Right renal pelvis (tissue), 4 donors: ENCODE measurements at places on chromosomes 2 and 18.

GRCh38 chr2:240604291-240604938 is 17.9 kb downstream of the CAPN10 start:
- DNase-seq = peak; percentile 49

- DNase-seq = peak; percentile 60
These were observed 89.6 kb downstream of the ITGB1BP1 start for GRCh38 chr2:9333591-9334171.

- DNase-seq = no peak
These were observed 61.4 kb downstream of the GPR39 start for GRCh38 chr2:132477962-132478361.

GRCh38 chr18:28062443-28062842 is 114.5 kb downstream of the CDH2 start:
- no peak for DNase-seq

- DNase-seq = no peak
These were observed 9.3 kb downstream of the NCK2 start for GRCh38 chr2:105754011-105754410.

DNA sequence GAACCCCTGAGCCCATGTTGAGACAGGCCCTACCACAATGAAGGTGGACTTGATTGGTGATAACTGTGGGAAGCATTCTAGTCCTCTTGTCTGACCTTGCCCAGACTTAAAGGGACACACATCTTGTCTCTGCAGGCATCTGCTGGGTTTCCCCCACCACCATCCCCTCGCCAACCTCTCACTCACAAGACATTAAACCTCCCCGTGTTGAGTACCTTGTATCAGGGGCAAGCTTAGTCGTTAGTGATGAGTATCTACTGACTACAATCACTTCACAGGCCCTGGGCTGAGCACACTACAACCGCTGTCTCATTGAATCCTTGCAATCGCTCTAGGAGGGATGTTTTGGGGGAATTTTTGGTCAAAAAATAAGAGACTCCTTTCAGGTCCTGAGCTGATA is 86.0 kb downstream of the ICOS start:
- DNase-seq = no peak

DNA sequence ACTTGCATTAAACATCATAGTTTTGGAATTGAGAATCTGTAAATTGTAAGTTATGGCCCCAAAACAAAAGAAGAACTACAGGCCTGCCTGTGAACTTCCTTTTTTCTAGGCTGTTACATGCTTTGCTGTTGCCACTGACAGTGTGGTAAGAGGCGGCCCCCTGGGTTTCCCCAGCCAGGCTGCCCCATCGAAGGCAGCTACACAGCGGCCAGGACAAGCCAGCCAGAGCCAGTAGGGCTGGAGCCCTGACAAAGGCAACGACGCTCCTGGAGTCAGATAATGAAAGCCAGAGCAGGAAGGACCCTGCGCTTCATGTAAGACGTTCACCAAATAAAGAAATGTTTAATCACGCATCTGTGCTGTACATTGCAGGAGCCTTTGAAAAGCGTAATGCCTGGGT is 55.0 kb downstream of the ANKRD44 start:
- no peak for DNase-seq

DNA sequence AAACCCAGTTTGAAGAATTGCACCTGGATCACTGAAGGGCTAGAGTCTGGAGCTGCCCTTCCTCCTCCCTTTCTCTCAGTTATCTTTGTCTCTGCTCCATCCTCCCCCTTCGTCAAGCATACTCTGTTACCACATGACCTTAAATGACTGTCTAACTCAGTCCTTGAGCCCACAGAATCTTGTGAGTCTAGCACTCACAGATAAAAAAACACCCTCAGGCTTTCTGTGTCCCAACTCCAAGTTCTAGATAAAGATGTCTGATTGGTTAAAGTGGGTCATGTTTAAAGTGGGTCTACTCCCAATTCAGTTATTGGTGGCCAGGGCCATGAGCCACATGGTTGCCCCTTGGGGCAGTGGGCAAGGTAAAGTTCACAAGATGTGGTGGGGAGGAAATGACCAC is 53.5 kb upstream of the CYP1B1 start:
- no peak for DNase-seq

DNA sequence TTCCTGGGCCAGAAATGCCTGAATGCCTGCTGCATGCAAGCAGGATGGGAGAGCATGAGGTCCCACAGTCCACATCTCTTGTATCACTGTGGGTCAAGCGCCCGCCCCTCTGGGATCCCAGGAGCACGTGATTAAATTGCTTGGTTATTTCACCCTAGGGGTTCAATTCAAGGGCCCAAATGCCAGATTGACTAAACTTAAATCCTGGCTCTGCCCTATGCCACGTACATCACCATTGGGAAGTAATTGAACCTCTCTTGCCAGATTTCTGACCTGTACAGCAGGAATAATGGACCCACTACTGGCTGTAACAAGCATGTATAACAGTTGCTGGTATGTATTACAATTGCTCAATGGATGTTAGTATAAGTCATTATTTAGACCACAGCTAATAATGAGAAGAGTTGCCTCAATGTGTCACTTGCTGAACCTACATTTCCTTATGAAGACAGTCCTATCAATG is 19.9 kb downstream of the FHL2 start:
- DNase-seq = no peak

- DNase-seq = no peak
These were observed 115.2 kb downstream of the OSBPL6 start for GRCh38 chr2:178309541-178309940.

GRCh38 chr2:8121022-8121825 is 560.6 kb upstream of the ID2 start:
- no peak for DNase-seq

DNA sequence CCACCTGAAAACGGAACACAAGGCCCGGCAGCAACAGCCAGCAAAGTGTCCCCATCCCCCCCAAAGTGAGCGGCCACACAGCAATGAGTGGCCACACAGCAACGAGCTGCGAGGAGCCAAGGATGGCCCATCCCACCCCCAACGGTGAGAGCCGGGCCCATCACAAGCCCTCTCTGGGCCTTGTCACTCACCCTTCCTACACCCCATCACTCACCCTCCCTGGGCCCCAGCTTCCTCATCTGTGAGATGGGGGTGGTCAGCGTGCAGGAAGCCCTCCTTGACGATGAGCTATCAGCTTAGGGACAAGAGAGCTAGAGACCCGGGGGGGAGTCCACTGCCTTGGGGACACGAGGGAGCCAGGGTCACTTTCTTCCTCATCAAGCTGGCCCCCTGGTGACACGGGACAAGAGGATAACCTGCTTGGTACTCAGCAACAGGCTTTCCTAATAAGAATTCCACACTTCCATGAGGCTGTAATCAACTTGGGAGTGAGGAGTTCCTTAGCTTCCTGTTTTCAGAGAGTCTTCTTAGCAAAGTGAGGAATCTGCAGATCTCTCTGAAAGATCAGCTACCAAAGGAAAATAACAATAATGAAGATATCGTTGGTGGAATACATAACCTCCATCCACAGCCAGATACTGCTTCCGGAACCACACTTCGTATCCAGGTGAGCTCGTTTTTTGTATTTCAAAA is 92.8 kb downstream of the HDAC4 start:
- no peak for DNase-seq

GRCh38 chr2:82730811-82731210 is 1728.3 kb downstream of the SUCLG1 start:
- DNase-seq = no peak

DNA sequence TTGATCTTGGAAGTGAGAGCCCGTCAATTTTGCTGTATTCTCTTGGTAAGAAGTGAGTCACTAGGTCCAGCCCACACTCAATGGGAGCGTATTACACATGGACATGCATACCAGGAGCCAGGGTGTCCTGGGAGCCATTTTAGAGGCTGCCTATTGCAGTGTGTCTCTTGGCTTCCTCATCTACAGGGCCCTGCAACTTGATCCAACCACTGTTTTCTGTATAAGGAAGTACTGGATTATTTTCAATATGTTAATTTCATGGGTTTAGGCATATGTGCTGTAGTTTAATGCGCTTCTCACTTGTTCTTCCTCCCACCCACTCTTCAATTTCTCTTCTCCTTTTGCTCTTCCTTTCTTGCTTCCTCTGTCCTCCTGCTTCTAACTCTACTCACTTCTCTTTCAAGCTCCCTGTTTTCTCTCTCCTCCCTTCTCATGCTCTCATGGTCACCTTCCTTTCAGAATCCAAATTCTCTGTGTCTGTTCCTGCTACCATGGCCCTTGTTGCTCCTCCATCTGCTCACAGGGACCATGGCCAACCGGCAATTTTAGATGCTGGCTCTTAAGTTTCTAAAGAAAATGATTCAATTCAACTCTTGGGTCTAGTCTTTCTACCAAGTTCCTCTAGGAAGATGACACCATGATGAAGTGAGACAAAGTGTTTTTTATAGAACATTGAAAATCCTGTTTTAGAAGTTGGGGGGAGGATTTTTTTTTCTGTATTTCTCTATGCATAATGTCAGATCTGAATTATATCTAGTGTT is 152.0 kb upstream of the ZEB2 start:
- DNase-seq = no peak

DNA sequence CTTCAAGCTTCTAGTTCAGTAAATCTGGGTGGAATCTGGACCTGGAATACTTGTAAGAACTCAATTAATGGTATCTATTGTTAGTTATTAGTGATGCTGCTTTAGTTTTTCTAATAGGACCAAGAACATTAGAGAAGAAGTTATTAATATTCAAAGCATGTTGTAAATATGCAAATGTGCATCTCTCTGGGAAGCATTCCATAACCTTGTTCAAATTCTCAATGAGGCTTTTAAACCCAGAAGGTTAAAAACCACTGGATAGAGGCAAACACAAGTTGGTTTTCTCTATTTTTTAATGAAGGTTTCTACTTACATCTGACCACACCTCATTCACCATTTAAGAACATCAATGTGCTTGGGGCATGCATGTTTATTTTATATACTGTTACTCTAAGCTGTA is 16.1 kb upstream of the ACVR1C start:
- no peak for DNase-seq

DNA sequence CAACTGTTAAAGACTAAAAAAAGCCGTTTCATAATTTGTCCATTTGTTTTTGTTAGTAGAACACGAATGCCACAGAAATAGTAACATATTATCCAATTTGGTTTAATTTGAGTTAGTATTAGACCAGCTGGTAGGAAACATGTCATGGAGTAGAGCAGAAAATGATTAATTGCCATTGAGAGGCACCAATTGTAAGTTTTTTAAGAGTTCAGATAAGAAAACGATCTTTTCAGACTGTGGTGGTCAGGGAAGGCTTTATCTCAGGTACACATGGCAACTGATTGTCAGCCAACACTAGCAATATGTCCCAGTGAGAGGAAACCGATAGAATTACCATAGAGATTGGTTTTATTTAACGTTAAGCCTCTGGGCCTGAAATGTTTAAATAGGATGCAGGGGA is 438.2 kb upstream of the MAP2 start:
- DNase-seq = no peak

DNA sequence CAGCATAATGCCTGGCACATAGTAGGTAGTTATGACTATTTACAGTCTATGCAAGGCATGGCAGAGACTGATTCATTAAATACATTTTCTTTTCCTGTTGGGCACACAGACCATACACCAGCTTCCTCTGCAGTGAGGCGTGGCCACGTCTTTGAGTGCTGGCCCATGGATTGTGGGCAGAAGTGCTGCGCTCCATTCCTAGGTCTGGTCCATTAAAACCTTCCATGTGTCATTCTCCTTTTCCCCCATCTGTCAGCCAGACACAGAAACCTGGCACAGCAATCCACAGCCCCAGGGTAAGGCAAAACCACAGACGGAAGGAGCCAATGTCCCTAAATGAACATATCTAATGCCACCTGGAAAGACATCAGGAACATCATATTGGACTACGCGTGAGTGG is 141.9 kb downstream of the TTC32 start:
- no peak for DNase-seq

DNA sequence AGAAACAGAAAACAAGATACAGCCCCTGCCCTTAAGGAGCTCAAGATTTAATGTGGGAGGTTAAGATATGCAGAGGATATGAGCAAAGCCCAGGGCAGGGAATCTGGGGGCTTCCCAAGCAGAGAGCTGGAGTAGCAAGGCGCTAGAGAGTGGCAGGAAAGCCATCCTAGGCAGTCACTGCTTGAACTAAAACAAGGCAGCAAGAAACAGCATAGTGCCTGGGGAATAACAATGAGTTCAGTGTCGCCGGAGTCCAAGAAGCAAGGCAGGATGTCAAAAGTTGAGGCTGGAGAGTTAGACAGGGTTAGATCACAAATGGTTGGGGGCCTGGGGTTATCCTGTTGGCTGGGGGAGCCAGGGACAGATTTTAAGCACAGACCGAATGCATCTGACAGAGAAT is 24.6 kb downstream of the CDH2 start:
- DNase-seq = no peak

- no peak for DNase-seq
These were observed 134.1 kb upstream of the CREB1 start for GRCh38 chr2:207395535-207396251.

DNA sequence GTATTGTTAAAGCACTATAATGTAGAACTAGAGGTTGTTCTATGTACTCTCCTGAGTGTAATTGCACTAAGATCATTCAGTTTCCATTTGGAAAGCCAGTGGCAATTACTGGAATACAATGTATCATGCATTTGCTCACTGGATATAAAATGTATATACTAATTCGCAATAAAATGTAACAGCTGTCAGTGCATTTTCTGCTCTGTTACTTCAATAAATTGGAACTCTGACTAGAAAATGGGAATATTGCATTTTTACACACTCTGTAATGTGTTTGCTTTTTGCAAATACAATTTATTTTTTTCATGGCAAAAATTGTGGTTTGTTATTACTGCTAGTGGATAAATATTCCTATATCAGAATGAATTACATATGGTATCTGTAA is 893.8 kb upstream of the POU3F3 start:
- no peak for DNase-seq

DNA sequence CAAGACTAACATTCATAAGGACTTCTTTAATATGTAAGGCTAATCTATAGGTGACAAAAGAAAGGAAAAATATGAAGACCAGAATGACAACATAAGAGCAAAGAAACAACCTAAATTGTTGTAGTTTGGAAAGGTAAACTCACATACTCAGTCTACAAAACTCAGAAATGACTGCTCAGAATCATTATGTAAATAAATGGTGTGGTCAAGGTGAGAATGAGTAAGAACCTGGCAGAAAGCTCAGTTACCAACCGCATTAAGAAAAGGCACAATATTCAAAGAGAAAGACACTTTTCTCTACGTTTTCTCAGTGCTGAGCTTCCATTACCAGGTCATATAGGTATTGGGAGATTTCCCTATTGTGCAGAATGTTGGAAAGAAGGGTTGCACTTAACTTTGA is 15.8 kb downstream of the ATF2 start:
- no peak for DNase-seq

DNA sequence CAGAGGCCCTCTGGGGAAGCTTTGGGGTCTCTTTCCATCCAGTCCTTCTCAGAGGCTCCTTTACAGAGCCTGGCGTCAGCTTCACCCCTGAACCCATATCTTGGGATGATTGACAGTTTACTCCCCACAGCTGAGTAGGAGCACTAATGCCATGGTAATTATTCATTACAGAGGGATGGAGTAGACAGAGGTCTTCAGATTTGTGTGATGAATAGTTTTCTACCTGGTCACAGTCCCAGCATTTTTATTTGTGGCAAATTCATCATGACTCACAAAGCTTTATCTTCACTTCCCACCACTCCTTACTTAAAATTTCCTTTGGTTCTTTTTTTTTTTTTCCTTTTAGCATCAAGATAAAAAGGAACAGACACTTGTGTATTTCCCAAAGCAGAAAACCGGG is 104.2 kb downstream of the CCDC85A start:
- DNase-seq = no peak
